ENCODE measurements at places on chromosomes 1 and 21.

DNA sequence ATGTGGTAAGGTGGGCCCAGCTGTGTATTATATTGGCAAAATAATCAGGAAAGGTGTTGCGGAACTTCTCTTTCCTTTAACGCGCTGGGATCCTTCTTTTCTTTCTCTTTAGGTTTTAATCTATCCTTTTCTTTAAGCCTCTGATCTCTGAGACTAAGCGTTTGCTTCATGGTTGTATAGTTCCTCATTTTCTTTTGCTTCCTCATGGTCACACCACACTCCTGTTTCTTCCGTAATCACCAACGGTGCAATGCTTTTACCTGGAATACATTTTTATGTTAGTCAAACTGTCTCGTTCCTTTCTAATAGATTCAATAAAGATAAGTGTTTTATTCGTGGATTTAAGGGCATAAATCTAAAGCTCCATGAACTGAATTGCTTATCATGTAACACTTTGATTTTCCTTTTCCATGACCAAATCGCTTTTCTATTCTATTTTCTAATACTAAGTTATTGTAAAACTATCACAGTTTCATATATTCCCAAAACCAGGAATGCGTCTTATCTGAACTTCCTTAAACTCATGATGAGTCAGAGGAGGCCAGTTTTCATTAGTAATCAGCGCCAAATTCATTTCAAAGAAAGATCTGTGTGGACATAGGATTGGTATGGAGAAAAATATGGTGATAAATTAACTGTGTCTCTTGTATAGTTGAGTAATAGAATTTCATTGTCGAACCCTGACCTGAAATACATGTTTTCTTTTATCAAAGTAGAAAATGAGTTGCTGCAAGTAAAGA lies 12.2 kb downstream of the SDCCAG8 start:
- DNase-seq, result no peak

- no peak for DNase-seq
These were observed 38.2 kb upstream of the PLA2G2C start for GRCh38 chr1:20224546-20224945.

- DNase-seq, result no peak
These were observed 81.0 kb downstream of the SLC30A10 start for GRCh38 chr1:219847215-219847855.

GRCh38 chr1:11654137-11654938 lies at the start of the genes FBXO2 and FBXO44:
Gene FBXO2 (minus strand): TSS chr1:11654429. CDS start chr1:11654340, 89 bp downstream.
Gene FBXO44 (plus strand): TSS chr1:11654877. CDS start chr1:11655836, 959 bp downstream.
- no peak for DNase-seq

DNA sequence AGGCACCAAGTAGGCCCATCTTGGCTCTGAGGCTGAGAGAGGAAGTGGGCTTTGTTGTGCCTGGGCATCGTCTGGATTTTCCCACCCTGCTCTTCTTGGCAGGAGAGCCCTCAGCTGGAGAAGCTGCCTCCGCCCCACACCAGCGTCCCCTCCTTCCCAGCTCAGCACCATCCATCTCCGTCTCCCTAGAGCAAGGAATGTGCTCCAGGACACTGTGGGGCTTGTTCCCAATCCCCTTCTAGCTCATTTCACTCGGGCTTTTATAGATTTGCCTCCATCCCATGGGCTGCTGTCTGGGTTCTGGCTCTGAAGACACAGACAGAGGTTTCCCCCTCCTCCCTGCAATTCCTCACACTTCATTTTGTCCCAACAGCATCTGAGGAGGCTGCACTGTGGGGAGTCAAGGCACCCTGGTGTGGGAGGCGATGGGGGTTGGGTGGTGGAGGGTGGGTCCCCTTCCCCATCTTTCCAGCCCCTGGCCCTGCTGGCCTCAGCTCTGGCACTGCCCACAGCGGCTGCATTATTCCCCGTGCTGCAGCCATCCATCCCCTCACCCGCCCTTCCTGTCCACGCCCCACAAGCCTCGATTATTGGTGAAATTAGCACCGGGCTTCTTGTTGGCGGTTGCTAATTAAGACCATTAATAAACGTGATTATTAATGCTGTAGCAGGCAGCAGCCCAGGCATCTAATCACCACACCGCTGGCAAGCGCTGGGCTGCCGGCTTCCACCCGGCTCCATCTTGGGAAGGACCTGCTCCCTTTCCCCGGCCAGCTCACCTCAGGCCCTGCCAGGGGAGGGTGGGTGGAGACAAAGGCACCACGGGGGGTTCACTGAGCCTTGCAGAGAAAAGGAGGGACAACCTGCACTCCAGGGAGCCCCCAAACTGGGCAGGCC lies 21.7 kb downstream of the RHBG start:
- DNase-seq, result no peak
